ENCODE measurements at places on chromosomes 7 and 10.

DNA sequence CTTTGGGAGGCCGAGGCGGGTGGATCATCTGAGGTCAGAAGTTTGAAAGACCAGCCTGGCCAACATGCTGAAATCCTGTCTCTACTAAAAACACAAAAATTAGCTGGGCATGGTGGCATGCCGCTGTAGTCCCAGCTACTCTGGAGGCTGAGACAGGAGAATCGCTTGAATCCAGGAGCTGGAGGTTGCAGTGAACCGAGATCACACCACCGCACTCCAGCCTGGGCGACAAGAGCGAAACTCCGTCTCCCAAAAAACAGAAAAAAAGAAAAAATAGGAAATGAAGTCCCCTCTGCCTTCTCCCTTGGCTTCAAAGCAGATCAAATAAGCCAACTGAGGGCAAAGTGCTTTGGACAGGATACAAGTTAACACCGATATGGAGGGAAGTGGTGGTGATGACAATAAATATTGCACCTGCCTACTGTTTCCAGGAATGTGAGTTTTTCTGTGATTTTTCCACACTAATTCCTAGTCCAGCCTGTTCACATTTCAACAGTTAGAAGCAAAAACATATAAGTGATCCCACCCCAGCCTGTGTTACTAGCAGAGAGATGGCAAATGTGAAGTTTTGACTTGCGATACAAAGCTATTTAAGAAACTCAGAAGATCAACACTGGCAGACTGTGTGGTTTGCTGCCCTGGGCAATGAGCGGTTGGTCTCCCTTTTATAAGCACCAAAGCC is 291.2 kb upstream of the AOAH start:
- DNase-seq, result no peak

DNA sequence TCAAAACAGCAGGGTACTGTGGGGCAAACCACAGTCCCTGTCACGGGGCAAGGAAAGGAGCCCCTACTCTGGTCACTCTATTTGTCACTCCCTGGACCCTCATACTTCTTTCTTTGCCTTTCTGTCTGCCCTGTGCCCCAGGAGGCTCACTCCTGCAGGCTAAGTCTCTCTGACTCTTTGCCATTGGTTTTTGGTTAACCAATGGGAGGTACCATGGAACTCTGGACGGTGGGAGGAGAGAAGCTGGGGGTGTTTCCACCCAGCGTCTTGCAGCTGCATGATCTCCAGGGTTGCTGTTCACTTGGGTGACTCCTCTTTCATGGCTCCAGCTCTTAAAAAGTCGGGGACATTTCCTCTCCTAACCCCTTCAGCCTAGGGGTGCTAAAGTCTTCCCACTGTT is 15.4 kb upstream of the EIF5AL1 start:
- DNase-seq, result no peak

DNA sequence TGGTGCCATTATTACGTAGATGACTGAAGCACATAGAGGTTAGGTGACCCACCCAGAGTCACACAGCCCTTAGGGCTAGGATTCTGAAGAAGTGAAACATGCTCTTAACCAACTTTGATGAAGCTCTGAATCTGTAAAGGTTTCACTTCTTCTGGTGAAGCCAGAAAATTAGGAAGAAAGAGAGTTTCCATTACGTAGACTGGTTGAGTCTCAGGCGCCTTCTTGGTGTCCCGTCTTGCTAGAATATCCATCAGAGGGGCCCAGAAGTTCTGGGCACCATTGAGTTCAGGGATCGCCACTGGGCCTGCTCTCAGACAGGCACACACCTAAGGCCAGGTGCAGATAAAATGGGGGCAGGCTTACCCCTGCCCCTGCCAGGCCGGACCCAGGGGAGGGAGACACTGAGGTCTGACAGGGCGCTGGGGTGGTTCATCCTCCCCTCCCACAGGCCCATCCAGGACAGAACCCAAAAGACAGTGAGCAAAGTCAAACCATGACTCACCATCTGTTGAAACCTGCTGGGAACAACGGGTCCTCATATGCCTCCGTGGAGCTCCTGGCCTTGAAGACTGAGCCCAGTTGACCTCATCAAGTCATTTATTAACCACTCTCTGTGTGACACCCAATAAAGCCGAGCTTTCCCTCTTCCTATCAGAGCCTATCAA is 33.2 kb downstream of the DRGX start:
- no peak for DNase-seq

DNA sequence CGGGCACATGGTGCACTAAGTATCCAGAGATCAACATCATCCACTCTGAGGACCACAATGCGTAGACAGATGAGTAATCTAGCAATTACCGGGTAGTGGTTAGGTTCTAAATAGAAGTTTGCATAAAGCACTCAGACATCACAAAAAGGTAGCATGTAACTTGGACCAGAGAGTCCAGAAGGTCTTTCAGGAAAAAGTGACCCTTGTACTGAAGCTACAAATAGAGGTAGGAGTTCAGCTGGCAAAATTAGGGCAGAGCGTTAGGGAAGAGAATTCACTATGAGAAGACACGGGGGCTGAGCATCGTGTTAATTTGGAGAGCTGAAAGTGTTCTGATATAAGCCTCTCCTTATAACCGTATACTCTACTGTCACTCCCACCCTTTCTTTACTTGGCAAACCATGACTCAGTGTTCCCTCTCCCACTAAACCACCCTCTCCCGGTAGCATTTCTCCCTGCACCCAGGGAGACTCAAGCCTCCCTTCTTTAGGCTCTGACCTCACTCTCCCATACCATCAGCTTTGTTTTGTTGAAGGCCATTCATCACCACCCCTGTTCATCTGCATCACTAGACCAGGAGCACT is 222.2 kb upstream of the FZD1 start:
- DNase-seq, result no peak

DNA sequence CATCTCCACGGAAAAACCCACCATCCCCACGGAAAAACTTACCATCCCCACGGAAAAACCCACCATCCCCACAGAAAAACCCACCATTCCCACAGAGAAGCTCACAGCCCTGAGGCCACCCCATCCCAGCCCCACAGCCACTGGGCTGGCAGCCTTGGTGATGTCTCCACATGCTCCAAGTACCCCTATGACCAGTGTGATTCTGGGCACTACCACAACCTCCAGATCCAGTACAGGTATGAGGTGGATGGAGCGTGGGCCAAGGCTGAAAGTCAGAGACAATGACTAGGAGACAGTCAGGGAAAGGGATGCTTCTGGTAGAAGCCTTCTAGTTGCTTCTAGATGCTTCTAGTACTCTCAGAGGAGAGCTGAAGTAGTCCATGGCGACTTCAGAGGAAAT is 19.6 kb downstream of the ZAN start:
- DNase-seq, result no peak

GRCh38 chr7:90698616-90699015 is 102.5 kb downstream of the CDK14 start:
- DNase-seq, result no peak

DNA sequence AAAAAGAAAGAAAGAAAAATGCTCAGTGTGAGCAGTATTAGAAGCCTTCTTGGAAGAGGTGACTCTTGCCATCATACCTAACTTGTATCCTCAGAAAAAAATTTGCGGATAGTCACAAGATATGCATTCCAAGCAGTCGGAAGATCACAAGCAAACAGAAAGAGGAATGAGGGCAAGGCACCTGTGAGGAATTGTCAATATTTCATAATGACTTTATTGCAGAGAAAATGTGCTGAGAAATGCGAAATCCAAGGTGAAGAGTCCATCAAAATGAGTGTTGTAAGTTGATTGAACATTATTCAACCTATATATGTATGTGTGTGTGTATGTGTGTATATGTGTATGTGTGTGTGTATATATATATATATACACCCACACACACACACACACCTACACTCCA is 1624.7 kb upstream of the LRRTM3 start:
- no peak for DNase-seq

GRCh38 chr10:20598590-20598989 is 298.5 kb downstream of the NEBL start:
- DNase-seq, result no peak

DNA sequence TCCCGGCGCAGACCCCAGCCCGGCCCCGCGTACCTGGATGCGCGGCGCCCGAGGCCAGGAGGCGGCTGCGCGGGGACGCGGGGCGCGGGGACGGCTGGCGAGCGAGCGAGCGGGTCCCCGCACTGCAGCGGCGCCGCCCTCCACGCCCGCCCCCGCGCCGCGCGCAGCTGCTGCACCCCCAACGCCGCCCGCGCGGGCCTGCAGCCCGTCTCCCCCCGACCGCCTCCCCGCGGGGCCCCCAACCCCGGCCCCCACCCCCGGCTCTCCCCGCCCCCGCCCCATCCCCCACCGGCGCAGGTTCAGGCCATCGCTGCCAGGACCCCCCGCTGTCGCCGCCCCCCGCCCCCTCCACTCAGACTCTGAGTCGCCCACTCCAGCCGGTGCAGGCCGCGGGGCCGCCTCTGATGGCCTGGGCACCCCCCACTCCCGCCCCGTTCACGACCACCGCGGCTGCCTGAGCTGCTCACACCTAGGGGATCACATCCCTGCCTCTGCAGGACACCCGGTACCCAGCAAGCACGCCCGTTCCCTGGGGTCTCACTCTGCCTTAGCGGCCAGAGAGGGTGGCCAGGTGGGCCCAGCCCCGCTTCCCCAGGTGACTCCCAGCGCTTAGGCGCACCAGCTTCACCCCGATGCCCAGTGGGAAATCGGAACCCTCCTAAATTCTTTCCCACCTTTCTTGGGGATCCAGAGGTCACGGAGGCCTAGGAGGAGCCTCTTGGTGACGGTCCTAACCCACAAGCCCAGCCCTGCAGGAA is 13.9 kb upstream of the DNAAF5 start:
- no peak for DNase-seq

DNA sequence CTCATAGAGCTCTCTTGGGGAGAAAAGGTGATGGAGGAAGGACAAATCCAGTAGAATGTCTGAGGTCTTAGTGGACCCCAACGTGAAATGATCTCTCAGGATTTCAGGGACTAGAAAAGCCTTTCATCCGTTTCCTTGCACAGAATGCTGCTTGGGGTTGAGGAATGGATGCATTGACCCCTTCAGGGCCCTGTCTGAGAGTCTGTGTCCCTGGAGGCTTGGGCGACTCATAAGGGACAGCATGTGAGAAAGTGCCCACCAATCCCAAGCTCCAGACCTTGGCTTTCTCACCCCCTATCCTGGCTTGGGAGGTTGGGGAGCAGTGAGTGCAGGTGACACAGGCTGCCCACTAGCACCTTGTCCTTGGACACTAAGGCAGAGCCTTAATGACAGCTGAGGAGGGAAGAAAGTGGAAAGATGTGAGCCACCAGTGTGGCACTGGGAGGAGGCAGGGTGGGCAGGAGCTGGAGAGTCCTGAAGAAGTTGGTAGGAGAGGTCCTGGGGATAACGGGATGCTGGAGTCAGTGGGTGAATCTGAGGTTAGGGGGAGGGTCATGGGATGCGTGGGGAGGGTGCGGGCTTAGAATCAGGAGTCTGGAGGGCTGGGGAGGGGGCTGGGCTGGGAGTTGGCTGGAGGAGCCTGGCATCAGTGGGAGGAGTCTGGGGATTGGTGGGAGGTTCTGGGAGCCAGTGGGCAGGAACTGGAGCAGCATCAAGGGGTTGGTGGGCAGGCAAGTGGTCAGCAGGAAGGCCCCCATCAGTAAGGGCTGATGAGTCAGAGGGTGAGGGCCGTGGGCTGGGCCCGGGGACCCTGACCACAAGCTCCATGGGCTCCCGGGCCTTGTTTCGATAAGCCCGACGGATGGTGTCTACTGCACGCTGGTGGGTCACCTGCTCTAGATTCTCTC is 8.6 kb downstream of the LZTS2 start:
- DNase-seq, result no peak

- no peak for DNase-seq
Observed at GRCh38 chr7:7816084-7816483, 97.7 kb upstream of the RPA3 start.

GRCh38 chr7:143279186-143280098 is 5.3 kb upstream of the TMEM139 start:
- no peak for DNase-seq

DNA sequence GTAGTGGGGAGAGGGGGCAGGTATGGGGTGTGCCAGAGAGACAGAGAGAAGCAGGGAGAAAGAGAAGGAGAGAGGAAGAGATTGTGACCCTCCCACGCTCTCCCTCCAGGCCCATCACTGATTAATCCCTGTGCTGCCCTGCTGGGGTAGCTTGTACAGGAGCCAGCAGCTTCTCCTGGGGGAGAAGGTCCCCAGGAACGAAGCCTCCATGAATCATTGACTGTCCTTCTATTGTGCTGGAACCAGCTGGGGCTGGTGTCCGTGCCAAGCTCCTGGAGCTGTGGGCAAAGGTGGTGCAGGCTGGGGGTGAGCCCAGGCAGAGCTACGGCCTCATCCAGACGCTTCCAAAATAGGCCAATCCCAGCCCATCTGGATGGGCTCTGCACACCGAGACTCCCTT is 20.9 kb downstream of the AQP1 start:
- DNase-seq, result no peak

DNA sequence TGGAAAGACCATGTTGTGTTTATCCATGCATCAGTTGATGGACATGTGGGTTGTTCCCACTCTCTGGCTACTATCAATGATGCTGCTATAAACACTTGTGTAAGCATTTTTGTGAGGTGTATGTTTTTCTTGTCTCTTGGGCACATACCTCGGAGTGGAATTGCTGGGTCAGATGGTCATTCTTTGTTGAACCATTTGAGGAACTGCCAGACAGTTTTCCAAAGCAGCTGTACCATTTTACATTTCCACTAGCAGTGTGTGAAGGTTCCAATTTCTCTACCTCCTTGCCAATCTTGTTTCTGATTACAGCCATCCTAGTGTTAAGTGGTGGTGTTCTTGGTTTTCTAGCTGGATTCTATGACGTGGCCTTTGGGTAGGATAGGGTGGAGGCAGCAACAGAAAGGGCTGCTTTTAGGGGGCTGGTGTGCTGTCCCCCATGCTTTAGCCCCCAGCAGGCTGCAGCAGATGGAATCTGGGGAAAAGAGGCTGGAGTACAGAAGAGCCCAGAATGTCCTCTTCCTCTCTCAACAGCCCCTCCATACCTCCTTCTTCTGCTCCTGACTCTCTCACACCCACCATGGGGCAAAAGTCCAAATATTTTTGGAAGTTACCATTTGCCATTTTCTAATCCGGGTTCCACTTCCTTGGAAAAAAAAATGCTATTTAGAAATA is 352.7 kb downstream of the FRMD4A start:
- DNase-seq, result no peak

GRCh38 chr10:31927565-31927883 is 1.1 kb downstream of the ARHGAP12 start:
- peak; percentile 33 for DNase-seq

- no peak for DNase-seq
Observed at GRCh38 chr7:93301736-93302135, 69.6 kb downstream of the VPS50 start.

DNA sequence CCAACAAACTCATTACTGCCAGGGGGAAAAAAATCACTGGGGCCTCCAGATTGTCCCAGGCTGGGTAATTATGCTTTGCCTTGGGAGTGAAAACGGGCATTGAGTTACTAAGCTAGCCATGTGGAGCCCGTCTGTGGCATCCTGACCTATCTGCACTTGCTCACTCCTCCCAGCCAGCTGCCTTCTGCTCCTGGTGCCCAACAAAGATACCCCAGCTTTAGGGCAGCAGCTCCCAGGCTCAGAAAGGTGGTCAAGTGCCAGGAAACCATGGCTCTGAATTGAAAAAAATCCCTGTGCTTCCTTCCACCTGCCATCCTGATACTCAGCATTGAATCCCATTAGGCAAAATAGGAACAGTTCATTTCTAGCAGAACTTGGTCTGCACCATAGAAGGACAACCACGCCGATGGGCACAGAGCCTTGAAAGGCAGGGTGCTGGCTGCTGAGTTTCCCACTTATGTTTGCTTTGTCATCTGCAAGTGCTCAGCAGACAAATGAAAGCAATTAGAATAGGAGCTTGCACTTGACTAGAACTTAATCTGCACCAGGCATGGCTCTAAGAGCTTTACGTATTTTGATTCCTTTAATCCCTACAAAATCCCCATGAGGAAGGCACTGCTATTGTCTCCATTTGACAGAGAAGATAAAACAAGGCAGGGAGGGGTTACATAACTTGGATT is 42.8 kb downstream of the HSPA12A start:
- peak; percentile 0 for DNase-seq

Measured in NCI-H526 treated with DMSO at 0.1 percent for 48 hours (cell line).